ENCODE measurements at places on chromosomes 7 and 10.

DNA sequence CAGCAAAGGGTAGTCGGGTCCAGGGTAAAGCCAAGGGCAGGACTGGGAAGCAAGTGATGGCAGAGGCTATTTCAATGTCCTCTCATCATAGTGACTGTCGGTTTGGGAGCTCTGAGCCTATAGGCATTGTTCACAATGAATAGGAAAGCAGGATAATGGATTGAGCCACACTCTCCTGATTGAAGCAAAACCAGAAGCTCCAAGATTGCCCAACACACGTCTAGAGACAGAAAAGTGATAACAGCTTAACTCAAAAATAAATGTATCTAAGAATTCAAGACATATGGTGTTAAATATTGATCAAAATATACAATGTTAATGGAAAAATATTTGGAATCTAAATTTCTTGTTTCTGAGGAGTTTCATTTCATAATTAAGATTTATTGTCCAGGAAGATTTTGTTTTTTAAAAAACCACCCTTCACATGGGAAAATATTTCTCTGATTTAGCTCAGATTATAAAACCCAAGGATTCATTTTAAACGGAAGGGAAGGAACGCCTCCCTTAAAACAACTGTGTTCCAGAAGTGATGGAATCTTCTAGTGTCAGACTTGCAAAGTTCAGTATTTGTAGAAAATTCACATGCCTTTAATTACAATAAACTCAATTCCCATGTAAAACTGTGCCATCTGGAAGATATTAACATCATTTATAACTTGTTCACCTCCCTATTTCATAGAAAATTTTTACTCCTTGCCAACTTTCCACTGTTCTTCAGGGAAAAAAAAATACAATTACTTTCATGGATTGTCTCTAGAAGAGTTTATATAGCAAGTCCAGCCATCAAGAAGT is 54.5 kb downstream of the NRP1 start:
- no peak for DNase-seq

DNA sequence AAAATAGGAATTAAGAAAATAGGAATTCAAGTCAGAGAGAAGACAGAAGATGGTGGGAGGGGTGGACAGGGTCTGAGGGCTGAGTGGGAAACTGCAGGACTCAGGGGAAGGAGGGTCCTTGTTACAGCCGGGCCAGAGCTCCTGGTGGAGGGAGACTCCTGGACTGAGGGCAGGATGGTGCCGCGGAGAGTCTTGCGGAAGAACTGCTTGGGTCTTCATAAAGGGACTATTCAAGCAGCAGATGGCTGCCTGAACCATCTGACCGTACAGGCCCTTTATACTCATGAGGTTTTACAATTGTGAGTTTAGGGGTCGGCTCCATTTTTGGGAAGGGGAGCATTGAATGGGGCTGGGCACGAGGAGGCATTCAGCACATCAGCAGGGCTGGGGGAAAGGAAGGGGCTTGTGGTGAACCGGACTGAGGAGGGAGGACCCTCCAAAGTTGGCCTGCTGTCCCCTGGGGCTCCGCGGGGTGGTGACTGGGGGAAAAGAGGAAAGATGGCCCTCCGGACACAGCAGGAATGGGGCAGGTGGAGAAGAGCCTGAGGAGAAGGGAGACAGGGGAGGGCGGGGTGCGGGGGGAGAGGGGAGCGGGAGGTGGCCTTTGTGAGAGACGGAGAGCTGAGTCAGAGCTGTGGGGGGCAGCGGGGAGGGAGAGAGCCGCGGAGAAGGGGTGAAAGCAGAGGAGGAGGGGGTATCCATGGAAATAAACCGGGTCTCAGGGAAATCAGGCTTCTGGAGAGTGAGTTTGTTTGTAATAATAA is 1.5 kb downstream of the FAM131B start:
- peak; percentile 37 for DNase-seq

GRCh38 chr10:16545116-16545736 is 23.5 kb upstream of the C1QL3 start:
- DNase-seq = no peak

DNA sequence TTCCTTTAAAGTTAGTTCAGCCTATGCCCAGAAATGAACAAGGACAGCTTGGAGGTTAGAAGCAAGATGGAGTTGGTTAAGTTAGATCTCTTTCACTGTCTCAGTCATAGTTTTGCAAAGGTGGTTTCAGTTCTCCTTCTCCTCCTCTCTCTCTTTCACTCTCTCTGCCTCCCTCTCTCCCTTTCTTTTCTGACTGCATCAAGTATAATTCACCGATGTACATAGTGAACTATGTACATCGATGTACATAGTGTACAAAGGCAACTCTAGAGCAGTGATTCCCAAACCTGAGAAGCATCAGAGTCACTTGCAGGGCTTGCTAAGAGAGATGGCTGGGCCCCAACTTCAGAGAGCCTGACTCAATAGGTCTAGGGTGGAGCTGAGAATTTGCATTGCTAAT is 1259.7 kb downstream of the TYW1 start:
- DNase-seq = no peak

- DNase-seq = no peak
Measured at GRCh38 chr10:79132681-79133381, 64.1 kb downstream of the ZMIZ1 start.

- no peak for DNase-seq
Measured at GRCh38 chr10:124449170-124450011, 444 bp downstream of the NKX1-2 start.

DNA sequence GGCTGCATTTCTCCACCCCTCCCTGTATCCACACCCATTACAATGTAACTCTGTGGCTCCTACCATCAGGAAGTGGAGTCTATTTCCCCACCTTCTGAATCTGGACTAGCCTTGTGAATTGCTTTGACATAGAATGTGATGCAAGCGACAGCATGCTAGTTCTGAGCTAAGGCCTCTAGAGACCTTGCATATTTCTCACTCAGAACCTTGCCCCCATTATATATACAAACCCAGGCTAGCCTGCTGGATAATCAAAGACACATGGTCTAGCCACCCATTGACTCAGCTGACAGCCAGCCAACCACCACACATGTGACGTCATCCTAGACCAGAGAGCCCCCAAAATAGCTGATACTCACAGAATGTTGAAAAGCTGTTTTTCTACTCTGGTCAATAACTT is 77.9 kb downstream of the CCDC71L start:
- no peak for DNase-seq

GRCh38 chr10:57905861-57906260 is 361.8 kb downstream of the IPMK start:
- no peak for DNase-seq

- DNase-seq = no peak
Measured at GRCh38 chr10:31466313-31466712, 147.3 kb downstream of the ZEB1 start.

DNA sequence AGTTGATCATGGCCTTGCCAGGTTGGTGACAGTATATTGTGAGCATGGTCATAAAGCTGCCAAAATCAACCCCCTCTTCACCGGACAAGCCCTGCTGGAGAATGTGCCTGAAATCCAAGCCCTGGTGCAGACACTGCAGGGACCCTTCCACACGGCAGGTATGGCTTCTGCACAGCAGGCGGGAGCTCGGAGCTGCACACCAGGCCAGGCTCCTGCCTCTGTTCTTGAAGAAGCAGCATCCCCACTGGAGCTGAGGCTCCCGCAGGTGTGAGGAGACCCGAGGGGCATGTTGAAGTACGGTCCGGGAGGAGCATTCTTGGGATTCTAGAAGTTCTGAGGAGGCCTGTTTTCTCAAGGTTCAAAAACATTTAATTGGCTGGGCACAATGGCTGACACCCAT is 12.7 kb downstream of the DHTKD1 start:
- no peak for DNase-seq

GRCh38 chr7:31882187-31882586 is 188.0 kb downstream of the PDE1C start:
- peak; percentile 66 for DNase-seq

- DNase-seq = no peak
Measured at GRCh38 chr10:118472415-118473304, 122.8 kb downstream of the PRLHR start.

- peak; percentile 50 for DNase-seq
Measured at GRCh38 chr7:150988230-150989226, 2.3 kb upstream of the NOS3 start.

GRCh38 chr10:9018195-9019173 is 964.0 kb downstream of the GATA3 start:
- no peak for DNase-seq

GRCh38 chr7:130865408-130866236 is 131.6 kb upstream of the KLF14 start:
- DNase-seq = no peak

DNA sequence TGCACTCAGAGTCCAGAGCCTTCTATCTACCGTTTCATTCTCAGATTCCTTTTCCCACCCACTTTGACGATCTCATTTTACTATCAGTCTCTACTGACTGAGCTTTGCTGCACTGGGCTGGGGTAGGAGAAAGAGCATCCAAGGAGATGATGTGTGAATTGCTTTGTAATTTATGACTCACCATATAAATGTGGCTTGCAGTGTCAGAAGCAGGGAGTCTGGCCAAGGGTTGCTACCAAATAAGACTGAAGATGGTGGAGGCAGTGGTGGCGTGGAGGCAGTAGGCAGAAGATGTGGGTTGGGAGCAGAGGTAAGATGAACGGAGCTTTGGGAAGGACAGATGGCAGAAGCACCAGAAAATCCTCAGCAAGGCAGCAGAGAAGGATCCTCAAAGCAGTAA is 73.3 kb upstream of the AGK start:
- DNase-seq = no peak

- no peak for DNase-seq
Measured at GRCh38 chr10:12529976-12530375, 180.6 kb downstream of the CAMK1D start.

DNA sequence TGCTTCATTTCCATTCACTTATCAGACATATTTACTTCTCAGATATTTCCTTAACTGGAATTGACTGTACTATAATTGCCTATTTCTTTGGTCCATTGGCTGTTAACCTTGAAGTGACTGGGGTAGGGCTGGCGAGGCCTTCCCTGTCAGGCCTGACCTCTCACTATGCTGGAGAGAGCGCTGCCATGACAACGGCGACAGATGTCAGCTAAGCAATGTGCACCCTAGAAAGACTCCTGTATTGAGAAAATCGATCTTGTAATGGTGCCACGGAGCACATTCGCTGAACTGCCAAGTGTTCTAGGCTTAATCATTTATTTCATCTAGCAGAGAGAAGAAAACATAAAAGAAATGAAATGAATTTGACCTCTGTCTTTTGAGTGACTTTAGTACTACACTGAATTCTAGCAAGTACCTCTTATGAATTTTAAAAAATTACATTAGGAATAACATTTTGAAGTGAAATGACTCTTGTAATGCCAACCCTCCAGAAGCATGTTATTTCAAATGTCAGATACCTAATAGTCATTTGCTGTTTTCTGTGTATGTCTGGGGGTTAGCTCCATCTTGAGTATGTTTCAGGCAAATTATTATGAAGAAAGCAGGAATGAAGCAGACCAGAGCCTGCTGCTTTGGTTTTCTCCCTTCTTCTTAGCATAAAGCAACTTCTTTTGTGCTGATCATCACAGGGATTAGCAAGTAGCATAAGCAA is 148.0 kb downstream of the SNX10 start:
- no peak for DNase-seq

DNA sequence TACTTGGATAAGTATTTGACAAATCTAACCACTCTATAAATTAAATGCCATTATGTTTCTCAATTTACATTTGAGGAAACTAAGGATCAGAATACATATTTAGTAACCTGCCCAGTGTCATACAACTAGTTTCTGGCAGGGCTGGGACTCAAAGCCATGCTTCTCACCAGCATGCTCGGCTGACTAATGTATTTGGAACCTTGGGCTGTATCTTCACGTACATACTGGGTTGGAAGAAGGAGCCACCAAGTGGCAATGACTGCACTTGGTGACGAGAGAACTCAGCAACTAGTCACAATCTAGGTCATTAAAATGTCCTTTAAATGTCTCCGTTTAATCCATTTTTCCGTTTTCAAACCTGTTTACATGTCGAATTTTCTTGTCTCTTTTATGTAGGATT is 42.9 kb downstream of the CHRM2 start:
- DNase-seq = no peak

- DNase-seq = no peak
Measured at GRCh38 chr10:129494176-129494575, 27.1 kb downstream of the MGMT start.

DNA sequence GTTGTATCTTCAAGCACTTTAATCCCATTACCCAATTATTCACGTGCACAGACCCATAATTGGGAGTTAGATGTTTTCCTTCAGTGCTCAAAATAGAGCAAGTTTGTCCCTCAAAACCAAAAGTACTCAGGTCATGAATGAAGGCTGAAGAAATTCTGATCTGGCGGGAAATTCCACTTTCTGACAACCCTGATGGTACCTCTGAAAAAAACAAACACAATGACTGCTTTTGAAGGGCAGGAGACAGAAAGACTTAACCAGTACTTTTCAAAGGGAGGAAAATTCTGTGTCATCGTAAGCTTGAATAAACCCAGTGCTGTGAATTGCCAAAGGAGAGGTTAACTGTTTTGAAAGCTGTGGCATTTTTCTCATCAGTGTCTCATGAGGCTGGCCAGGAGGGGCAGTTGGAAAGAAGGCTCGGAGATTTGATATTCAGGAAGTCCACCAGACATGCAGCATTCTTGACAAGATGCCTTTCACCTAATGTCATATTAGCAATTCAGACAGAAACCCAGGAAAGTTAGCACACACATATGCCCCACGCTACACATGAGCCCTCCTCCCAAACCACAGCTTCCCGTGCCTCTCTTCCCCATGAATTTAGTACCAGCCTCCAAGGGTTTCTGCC is 347.0 kb downstream of the KCNMA1 start:
- no peak for DNase-seq

DNA sequence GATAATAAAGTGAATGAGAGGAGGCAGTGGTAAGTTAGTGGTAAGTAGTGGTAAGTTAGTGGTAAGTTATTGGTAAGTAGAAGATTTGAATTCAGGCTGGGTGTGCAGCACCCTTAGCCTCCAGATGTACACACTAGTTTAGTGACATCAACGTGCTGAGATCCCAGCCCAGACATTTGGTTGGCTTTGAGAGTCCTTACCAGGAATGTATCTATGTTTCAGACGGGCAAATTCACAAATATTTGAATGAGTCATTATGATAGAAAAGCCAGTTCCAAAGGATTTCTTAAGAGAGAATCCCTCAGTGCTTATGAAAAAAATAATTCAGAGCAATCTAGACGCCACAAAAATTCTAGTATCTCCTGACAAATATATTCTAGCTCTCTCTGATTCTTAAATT is 70.0 kb downstream of the ARL4A start:
- no peak for DNase-seq

DNA sequence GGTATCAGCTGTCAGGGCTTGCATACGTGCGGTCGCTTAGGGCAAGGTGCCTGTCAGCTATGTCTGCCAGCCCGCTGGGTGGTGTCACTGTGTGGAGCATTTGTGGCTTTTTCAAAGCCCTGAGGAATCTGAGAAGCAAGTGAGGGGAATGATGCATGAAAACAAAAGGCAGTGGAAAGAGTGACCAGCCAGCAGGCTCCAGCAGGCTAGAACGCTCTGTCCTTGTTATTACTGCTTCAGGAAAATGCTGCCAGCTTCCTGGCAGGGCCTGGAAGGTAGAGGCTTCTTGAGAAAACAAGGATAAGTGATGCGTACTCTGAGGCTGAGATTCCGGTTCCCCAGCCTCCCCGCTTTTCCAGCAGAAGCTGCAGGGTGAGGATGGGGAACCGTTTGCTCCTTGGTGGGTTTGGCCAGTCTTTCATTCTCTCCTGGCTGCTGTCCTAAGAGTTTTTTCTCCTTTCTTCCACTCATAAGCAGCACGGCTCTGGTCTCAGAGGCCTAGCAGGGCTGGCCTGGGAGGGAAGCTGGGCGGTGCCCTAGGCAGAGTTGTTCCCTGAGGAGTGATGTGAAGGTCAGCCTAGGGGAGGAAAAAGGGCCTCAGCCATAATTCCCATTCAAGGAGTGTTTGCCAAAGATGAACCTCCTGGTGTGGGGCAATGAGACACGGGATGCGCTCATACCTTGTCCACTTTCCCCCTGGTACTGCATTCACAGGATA is 42.8 kb upstream of the MKLN1 start:
- no peak for DNase-seq

GRCh38 chr7:67505449-67505848 is 508.8 kb downstream of the TYW1 start:
- DNase-seq = no peak

Measured in hypothalamus (tissue), 51 donors.